Hepatocyte (in vitro differentiated cells): ENCODE measurements at places on chromosomes 5 and 9. TPM values are rescaled to one million over a fixed set of nuclear protein-coding genes. Genes with fewer than 3 reads are reported as not detected.

Gene SPATA31A3
- polyA plus RNA-seq: not detected in 2 replicates

- DNase-seq: no peak
Measured at GRCh38 chr5:171316258-171317121, 7.4 kb downstream of the TLX3 start.

Gene CTSV
- polyA plus RNA-seq: 98.8 and 102 TPM in 2 replicates

Gene STK32A
- polyA plus RNA-seq: 1.1 and 2.6 TPM in 2 replicates

DNA sequence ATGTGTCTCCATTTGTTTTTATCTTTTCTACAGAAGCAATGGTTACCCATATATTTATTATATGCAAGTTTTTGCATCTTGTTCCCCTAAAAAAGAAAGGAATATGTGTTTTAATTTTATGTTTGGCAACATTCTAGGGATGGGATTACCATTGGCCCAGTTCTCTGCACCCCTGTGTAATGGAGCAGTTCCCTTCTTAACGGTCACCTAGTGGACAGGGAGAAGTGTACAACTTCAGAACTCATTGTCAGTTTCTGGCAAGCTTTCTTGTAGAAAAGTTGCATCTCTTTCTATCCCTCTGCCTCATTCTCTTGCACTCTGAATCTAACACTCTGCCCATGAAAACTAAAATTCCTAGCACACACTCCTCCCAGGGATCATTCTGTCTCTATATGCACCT, 78.2 kb downstream of the DOCK8 start:
- DNase-seq: no peak
